ENCODE measurements at places on chromosomes 7 and 10.

DNA sequence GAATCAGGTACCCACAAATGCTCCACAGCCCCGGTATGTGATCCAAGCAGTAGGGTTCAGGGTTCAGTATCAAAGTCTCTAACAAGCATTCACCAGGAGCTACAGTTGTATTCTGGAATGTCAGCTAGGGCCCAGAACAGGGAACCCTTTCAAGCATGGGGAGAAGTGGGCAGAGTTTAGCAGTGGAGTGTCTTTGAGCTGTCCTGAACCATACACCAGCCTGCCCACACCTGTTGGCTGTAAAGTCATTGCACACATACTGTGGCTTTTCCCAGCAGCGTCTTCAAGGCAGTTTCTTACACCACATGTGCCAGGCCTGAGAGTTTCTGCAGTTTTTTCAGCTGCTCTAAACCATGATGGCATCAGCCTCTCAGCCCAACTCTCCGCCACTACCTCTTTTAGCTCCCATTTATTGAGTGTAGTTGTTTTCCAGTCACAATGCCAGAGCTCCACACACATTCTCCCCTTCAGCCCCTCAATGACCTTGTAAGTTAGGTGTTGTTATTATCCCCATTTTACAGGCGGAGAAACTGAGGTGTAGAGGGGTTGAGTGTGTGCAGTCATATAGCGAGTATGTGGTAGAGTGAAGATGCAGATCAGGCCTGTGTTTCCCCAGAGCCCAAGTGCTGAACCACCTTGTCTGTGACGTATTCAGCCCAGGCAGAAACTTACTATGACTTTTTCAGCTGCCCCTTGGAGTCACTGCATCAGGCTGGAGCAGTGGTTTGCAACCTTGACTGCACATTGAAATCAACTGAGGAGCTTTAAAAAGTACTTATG lies 83.1 kb downstream of the CHN2 start:
- DNase-seq: no peak

GRCh38 chr10:92387289-92387940 lies 96.4 kb downstream of the MARCHF5 start:
- no peak for DNase-seq

- DNase-seq: no peak
Observed at GRCh38 chr10:4250587-4250887, 465.5 kb upstream of the KLF6 start.

DNA sequence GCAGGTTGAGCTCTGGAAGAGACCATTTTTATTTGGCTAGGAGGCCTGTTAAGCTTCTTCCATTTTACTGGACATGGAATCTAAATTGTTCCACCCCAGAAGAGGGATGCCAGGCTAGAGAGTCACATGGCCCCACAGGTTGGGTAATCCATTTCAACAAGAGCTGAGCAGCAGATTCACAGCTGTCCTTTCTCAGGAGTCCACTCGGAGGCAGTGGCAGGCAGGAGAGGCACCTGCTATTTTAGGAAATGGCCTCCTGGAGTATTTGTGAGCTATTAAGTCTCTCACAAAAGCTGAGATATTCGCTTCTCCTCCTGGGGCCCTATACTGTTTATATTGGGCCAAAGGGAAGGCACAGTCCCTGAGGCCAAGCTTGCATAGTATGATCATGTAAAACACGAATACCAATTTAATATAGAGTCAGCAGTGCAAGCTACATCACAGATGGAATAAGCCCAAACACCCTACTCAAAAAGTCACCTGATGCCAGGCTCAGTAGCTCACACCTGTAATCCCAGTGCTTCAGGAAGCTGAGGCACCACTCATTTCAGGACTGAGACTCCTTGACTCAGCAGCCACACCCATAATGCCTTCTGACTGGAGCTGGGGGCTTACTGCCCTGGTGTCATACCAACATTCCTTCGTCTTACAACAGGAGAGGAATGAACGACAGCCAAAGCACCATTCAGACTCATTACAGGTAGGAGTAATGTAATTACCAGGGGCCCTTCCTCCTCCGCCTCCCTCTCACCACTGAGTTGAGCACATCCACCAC lies 124.1 kb downstream of the LMBR1 start:
- no peak for DNase-seq

DNA sequence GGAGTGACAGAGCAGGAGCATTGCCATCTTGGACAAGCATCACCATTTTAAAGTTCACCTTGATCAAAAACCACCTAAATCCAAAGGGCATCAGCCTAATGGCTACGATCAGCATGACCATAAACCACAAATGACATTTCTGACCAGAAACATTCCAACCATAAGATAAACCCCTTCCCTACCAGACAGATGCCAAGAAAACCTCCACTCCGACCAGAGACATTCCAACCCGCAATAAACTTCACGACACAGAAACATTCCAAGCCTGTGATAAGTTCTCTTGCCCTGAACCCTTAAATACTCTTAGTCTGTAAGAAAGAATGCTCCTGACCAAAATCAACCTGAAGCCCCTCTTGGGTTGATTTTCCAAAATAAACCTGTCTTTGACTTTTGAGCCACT lies 606.9 kb downstream of the POM121L12 start:
- DNase-seq: no peak
